Esophagus muscularis mucosa (tissue), 4 donors: ENCODE measurements at places on chromosomes 12 and 14. TPM values are rescaled to one million over a fixed set of nuclear protein-coding genes. Genes with fewer than 3 reads are reported as not detected.

Gene PGAM5
- 22.2 TPM for total RNA-seq

Gene MMP19
- total RNA-seq: 5.5 TPM

Gene RERG
- total RNA-seq: 14.4 TPM

- no peak overlapping the region for H3K27ac ChIP-seq
- no peak for DNase-seq
- no peak overlapping the region for H3K4me3 ChIP-seq
- no peaks in the 10 kb centered on the region for H3K36me3 ChIP-seq
Observed at GRCh38 chr14:73467377-73467776, 9.0 kb upstream of the NUMB start.

GRCh38 chr14:68182492-68182891 lies 362.9 kb downstream of the RAD51B start:
- no peak for DNase-seq
- no peaks in the 10 kb centered on the region for H3K27me3 ChIP-seq
- no peak overlapping the region for H3K27ac ChIP-seq
- no peak overlapping the region for H3K4me3 ChIP-seq

DNA sequence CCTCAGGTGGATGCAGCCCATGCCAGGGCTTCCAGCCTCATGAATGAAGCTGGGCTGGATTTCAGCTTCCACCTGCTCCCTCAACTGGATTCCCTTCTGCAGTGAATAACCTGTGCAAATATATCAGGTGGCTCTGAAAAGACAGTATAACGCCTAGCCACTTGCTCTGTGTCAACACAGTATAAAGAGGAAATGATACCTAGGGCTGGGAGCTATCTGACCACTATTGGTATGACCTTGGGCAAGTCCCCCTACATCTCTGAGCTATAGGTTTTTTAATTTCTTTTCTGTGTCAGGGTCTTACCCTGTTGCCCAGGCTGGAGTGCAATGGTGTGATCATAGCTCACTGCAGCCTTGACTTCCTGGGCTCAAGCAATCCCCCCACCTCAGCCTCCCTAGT lies 19.8 kb downstream of the ISM2 start:
- H3K27ac ChIP-seq: no peak overlapping the region
- H3K27me3 ChIP-seq: no peaks in the 10 kb centered on the region
- no peaks in the 10 kb centered on the region for H3K4me1 ChIP-seq
- H3K36me3 ChIP-seq: no peaks in the 10 kb centered on the region

DNA sequence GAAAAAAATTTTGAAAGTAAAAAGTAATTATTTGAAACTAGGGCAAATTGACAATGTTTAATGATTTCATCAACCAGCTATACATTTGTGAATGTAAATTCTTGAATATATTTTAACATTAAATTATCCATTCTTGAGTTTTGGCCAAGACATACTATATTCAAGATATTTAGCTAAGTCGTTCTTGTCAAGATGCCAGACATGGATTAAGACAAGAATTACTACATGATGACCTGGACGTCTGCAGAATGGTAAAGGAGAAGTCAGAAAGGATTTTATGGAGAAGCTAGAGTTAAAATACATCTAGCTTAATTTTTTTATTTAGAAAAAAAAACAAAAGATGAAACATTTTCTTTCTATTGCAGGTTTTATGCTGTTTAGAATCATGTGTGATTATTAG lies 255.8 kb downstream of the TMTC2 start:
- H3K36me3 ChIP-seq: no peaks in the 10 kb centered on the region
- H3K4me1 ChIP-seq: no peaks in the 10 kb centered on the region
- H3K27me3 ChIP-seq: no peaks in the 10 kb centered on the region
- no peak overlapping the region for H3K27ac ChIP-seq
- no peak for DNase-seq

DNA sequence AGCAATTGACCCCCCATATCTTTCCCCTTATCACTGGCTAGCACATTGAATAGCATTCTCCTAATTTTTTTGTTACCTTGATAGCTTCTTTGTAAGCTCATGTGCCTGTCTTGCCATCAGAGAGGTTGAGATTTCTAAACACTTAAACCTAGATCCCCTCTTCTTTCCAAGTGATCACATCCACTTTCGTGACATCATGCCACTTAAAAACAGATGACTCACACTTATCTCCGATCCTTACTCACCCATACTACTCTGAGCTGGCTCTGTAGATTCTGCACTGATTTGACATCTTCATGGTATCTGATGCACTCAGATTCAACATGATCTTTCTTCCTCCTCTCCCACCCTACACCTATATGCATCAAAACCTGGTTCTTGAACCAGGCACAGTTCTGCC lies 10.5 kb downstream of the GPR137C start:
- no peak overlapping the region for H3K27ac ChIP-seq
- no peaks in the 10 kb centered on the region for H3K4me1 ChIP-seq

DNA sequence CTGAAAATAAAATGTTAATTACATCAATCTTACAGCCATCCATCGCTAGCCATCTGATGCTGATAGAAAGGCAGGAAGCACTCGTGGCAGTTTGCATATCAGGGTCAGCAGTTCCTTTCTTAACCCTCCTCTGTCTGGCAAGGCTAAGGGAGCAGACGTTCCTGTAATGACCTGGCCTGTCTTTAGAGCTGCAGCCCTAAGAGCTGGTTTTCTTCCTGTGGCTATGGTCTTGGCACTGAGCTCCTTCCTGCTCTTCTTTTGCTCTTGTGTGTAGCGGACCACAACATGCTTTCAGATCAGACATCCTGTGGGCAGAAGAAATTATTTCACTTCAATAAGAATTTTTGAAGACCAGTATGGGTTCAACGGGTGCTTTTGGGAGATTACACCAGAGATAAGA lies 170.4 kb downstream of the DAD1 start:
- H3K4me1 ChIP-seq: no peaks in the 10 kb centered on the region
- no peak overlapping the region for H3K27ac ChIP-seq
- H3K36me3 ChIP-seq: no peaks in the 10 kb centered on the region
- H3K4me3 ChIP-seq: no peak overlapping the region

- H3K4me3 ChIP-seq: peak overlapping the region; percentile 93
- peaks cover 31% of the 10 kb centered on the region for H3K4me1 ChIP-seq
- H3K27me3 ChIP-seq: no peaks in the 10 kb centered on the region
- H3K36me3 ChIP-seq: no peaks in the 10 kb centered on the region
- peak; percentile 68 for DNase-seq
- peak overlapping the region; percentile 91 for H3K27ac ChIP-seq
Observed at GRCh38 chr14:50829489-50830043, 1.4 kb downstream of the NIN start.

DNA sequence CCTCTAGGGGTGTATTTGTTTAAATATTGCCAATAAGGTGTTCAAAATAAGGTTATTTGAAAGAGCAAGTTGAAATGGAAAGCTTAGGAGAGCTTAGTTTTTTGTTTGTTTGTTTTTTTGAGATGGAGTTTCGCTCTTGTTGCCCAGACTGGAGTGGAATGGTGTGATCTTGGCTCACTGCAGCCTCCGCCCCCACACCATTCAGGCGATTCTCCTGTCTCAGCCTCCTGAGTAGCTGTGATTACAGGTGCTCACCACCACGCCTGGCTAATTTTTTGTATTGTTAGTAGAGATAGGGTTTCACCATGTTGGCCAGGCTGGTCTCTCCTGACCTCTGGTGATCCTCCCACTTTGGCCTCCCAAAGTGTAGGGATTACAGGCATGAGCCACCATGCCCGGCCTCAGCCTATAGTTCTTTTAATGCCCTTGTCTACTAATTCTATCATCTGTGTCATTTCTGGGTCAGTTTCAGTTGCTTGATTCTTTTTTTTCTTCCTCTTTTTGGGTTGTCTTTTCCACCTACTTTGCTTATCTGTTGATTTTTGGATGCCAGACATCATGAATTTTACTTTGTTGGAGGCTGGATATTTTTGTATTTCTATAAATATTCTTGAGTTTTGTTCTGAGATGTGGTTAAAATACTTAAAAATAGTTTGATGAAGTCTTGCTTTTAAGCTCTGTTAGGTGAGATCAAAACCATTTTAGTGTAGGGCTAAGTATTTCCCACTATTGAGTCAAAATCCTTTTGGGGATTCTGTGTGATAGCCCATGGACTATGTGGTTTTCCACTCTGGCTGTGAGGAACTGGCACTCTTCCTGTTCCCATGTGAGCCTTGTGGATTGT lies 18.7 kb downstream of the RCOR1 start:
- peaks cover 22% of the 10 kb centered on the region for H3K4me1 ChIP-seq
- H3K4me3 ChIP-seq: no peak overlapping the region
- H3K27me3 ChIP-seq: no peaks in the 10 kb centered on the region
- DNase-seq: no peak

GRCh38 chr12:45725631-45726602 lies 3.6 kb upstream of the ARID2 start:
- peaks cover 43% of the 10 kb centered on the region for H3K4me1 ChIP-seq
- no peak for DNase-seq
- peak overlapping the region; percentile 100 for H3K27ac ChIP-seq
- no peaks in the 10 kb centered on the region for H3K27me3 ChIP-seq
- peak overlapping the region; percentile 83 for H3K4me3 ChIP-seq
- no peaks in the 10 kb centered on the region for H3K36me3 ChIP-seq

DNA sequence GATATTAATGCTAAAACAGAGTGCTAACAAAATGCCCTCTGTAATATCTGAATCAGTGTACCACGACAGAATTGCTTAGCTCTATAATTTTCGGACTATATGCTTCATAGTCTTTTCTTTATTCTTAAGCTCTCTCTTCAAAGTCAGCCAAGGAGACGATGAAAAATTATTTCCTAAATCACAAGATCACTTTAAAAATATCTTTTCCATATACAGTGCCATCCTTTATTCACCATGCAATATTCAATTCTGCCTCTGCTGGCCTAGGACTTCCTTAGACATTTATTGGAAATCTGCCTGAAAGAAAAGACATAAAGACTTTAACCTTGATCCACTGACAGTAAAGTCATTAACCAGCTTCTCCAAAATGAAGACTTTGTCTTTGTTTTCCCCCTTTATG lies 238.9 kb upstream of the BTG1 start:
- H3K4me3 ChIP-seq: no peak overlapping the region
- H3K4me1 ChIP-seq: no peaks in the 10 kb centered on the region
- no peaks in the 10 kb centered on the region for H3K36me3 ChIP-seq
- H3K27me3 ChIP-seq: no peaks in the 10 kb centered on the region
- no peak for DNase-seq
- no peak overlapping the region for H3K27ac ChIP-seq

DNA sequence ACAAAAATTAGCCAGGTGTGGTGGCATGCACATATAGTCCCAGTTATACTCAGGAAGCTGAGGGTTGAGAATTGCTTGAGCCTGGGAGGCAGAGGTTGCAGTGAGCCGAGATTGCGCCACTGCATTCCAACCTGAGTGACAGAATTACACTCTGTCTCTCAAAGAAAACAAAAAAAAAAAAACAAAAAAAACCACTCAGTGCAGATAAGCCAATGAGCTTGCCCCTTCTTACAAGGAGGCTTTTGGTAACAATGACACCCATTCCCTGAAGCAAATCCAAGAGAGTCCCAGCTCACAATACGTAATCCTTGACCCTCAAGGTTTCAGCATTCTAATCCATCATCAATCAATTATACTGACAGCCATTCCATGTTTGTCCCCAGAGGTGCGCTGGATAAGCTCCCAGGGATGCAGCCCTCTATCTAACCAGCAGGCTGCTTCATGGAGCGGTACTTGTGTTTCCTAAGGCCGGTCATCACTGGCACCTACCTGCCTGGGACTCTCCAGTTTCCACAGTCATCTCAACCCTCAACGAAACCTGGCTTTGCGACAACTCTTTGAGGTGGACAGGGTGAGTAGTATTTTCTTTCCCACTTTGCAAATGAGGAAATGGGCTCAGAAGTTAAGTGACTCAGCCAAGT lies 12.4 kb downstream of the GCN1 start:
- H3K36me3 ChIP-seq: peaks cover 84% of the 10 kb centered on the region
- no peaks in the 10 kb centered on the region for H3K27me3 ChIP-seq
- DNase-seq: no peak
- H3K4me1 ChIP-seq: no peaks in the 10 kb centered on the region
- H3K27ac ChIP-seq: no peak overlapping the region

DNA sequence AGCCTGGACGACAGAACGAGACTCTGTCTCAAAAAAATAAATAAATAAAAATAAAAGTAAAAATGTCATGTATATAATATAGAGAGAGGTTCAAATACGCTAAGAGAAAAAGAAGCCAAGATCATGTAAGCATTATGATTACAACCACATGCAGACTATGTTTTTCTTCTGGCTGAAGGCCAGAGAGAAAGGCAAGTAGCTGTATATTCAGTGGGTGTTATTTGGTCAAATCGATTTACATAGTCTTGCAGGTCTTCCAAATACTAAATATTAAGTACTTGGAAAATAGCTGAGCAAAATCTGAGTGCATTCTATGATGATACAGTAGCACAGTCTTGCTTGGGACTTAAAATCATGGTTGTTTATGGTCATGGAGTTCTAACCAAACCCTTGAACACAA lies 758.0 kb downstream of the DIO2 start:
- H3K4me3 ChIP-seq: no peak overlapping the region
- DNase-seq: no peak
- H3K27ac ChIP-seq: no peak overlapping the region
- peaks cover 50% of the 10 kb centered on the region for H3K4me1 ChIP-seq

GRCh38 chr12:22310709-22311108 lies 23.8 kb downstream of the ST8SIA1 start:
- no peaks in the 10 kb centered on the region for H3K4me1 ChIP-seq
- H3K27me3 ChIP-seq: no peaks in the 10 kb centered on the region
- H3K27ac ChIP-seq: no peak overlapping the region
- peaks cover 6% of the 10 kb centered on the region for H3K36me3 ChIP-seq

GRCh38 chr12:1469070-1469469 lies 125.3 kb downstream of the FBXL14 start:
- H3K4me1 ChIP-seq: peaks cover 24% of the 10 kb centered on the region
- no peak overlapping the region for H3K4me3 ChIP-seq
- H3K27me3 ChIP-seq: no peaks in the 10 kb centered on the region
- no peak overlapping the region for H3K27ac ChIP-seq
- DNase-seq: no peak

GRCh38 chr12:132075026-132075713 lies 68.9 kb downstream of the DDX51 start:
- DNase-seq: no peak
- no peak overlapping the region for H3K4me3 ChIP-seq
- H3K27me3 ChIP-seq: no peaks in the 10 kb centered on the region
- H3K4me1 ChIP-seq: no peaks in the 10 kb centered on the region
